ENCODE measurements at places on chromosomes 7 and 10.

- DNase-seq, result no peak
Measured at GRCh38 chr7:79050603-79051002, 402.9 kb downstream of the MAGI2 start.

DNA sequence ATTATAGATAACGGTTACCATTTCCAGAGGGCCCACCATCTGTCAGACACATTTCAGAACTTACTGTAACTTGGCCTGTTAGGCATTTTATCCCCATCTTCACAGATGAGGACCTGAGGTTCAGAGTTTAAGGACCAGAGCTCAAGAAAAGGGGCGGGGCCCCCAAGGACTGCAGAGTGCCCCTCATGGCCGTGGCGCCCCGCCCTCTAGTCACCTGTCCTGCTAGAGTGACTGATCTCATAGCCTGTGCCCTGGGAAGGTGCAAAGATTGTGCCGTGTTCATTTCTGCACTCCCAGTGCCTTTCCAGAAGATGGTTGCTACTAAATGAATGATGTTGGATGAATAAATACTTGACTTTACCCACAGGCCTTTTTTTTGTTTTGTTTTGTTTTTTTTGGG lies 107.0 kb downstream of the XRCC2 start:
- no peak for DNase-seq

GRCh38 chr10:132329565-132330485 lies 2.2 kb upstream of the LRRC27 start:
- no peak for DNase-seq

DNA sequence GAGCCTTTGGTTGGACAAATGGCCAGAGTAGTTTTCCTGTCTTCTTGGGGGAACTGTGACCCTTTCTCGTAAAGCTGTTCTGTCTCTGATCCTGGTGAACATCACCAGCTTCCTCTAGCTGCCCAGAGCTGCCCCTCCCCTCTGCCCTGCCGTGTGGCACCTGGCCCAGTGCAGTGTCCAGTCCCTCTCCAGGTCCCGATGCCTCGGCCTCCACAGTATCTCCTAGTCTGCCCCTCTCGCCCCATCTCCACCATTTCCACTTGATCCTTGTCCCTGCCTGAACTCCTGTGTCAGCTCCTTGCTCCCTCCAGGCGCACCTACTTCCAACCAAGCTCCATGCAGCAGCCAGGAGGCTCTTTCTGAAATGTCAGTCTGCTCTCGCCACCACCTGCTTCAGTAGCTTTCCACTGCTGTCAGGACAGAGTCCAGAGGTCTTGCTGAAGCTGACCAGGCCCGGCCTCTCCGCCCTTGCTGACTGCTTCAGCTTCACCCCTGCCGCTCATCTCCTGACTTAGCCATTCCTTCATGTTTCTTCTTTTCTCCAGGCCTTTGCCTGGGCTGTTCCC lies 133.6 kb downstream of the GRK5 start:
- DNase-seq, result no peak

DNA sequence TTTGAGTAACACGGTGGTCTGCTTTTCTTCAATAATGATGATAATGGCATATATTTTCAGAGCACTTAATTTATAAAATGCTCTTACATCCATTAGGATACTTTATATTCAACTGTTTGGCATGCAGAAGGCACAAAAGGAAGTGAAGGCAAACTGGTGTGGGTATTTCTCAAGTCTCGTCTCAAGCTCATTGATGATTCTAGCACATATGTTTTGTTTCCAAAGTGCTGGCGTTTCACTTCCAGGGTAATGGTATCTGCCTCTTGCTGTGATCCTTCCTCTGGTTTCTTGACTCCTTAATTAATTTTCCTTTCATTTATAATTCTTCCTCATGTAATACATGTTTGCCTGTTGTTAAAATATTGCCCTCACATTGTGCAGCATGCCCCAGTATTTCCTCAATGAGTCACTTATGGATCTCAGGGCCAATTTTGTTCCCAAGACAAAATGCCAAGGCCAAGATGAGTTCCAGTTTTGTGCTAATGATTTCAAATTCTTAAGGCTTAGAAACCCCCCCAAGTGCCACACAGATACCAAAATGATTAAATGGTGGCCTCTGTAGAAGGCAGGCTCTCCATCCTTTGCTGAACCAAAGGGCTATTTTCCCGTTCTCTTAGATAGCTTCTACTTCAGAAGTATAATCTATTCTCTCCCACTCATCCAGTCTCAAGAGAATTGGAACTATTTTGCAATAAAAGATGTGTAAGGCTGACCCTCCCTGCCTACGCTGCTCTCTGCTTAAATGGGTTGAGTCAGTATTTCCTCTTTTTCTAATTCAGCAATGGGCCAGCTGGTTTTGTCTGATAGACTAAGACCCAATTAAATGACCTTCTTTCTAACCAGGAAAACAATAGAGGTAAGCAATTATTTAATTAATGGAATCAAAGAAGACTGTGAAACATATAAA lies 171.2 kb downstream of the ZNF365 start:
- no peak for DNase-seq

- no peak for DNase-seq
Measured at GRCh38 chr7:130395421-130395820, 15.1 kb downstream of the CPA1 start.

GRCh38 chr10:44467900-44468299 lies 83.0 kb upstream of the CXCL12 start:
- no peak for DNase-seq

GRCh38 chr7:132485136-132485535 lies 91.1 kb downstream of the PLXNA4 start:
- no peak for DNase-seq

GRCh38 chr7:20737840-20738448 lies 48.7 kb downstream of the SP8 start:
- DNase-seq, result no peak

- DNase-seq, result no peak
Measured at GRCh38 chr10:97336942-97337831, 2.7 kb upstream of the FRAT2 start.

DNA sequence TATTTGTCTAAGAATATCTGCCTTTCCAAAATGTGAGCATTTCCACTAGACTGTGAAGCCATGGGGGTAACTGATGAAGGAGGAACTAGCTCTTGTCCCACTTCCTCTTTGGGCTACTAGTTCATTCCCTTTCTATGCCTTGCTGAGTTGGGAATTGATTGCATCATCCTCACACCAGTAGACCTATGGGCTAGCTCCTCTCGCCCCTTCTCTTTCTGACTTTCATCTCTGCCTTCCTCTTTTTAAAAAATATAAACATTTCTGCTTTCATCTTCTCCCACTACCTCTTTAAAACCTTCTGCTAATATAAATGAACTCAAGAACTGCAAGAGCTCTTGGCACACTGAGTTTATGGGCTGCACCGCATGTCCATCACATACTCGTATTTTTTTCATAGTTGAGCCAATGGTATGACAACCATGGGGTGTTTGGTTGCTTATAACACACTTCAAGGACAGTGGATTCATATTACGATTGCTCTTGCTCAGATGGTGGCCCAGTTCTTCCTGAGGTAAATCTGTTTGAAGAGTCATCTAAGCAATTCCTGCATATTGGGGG lies 182.0 kb downstream of the REEP3 start:
- peak; percentile 46 for DNase-seq

- no peak for DNase-seq
Measured at GRCh38 chr10:80515941-80516340, 21.8 kb upstream of the SH2D4B start.

GRCh38 chr10:16119445-16119844 lies 259.1 kb upstream of the MINDY3 start:
- no peak for DNase-seq

DNA sequence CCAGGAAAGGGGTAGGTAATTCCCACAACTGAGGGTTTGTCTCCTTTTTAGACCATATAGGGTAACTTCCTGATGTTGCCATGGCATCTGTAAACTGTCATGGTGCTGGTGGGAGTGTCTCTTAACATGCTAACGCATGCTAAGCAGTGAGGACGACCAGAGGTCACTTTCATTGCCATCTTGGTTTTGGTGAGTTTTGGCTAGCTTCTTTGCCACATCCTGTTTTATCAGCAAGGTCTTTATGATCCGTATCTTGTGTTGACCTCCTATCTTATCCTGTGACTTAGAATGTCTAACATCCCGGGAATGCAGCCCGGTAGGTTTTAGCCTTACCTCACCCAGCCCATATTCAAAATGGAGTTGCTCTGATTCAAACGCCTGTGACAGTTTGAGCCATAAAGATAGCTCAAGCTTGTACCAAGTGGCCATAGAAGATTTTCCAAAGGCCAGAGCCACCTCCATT lies 176.0 kb upstream of the NAMPT start:
- DNase-seq, result no peak

GRCh38 chr10:3776796-3777571 lies 8.0 kb downstream of the KLF6 start:
- DNase-seq, result no peak

GRCh38 chr7:143016996-143017395 lies 9.9 kb downstream of the OR9A2 start:
- no peak for DNase-seq

DNA sequence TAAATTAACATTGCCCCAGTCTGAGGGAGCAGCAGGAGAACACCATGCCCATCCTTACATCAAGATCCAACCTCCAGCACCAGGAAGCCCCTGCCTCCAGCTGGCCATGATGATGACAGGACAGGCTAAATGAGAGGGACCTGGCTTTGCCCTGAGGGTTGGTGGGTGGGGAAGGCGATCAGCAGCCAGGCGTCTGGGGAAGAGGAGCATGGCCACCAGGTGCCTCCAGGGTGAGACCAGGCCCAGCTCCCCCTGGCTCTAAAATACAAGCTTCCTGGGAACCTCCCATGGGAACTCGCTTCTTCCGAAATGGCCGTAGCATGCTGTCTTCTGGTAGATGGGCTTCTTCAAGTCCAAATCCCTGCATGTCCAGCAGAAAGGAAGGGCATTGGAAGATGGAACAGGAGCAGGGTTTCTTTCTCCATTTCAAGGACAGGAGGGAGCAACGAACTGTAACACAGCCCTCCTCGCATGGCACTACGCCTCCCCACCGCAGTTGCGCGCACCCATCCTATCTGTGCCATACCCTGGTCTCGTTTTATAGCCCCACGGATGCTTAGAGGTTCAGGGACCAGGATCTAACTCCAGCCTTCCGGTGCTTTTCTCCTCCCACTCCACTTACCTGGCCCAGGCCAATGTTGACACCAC lies 15.8 kb downstream of the MAT1A start:
- DNase-seq, result no peak

DNA sequence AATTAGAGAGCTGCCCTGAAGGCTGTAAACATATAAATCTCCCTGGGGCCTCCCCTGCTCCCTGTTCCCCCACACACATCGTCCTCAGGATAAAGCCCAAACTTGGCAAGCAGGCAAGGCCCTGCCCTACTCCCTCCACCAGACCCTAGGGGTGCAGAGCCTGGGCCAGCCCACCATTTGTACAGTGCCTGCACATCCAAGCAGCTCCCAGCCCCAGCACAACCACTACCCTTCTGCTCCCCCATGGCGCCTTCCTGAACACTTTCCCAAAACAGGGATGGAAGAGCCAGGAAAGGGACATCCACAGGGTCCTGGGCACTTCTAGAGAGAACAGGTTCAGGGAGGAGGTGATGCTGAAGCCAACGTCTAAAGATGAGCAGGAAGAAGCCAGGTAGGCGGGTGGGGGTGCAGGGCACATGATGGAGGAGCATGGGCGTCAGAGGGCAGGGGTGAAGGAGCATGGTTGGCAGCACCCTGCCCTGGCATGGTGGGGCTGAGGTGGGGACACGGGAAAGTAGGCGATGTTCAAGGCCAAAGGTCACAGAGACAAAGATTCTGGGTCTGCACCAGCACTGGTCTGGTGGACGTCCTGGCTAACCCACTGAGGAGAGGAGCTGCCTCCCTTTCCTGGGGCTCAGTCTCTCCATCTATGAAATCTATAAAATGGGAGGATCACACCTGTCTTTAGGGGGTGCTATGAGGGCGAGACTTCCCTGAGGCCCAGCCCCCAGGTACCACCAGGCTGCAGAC lies 140.6 kb downstream of the ARHGAP22 start:
- no peak for DNase-seq

- DNase-seq, result no peak
Measured at GRCh38 chr7:27112361-27112760, 9.9 kb upstream of the HOXA2 start.

GRCh38 chr7:88299126-88299525 lies 7.6 kb downstream of the STEAP4 start:
- DNase-seq, result no peak

DNA sequence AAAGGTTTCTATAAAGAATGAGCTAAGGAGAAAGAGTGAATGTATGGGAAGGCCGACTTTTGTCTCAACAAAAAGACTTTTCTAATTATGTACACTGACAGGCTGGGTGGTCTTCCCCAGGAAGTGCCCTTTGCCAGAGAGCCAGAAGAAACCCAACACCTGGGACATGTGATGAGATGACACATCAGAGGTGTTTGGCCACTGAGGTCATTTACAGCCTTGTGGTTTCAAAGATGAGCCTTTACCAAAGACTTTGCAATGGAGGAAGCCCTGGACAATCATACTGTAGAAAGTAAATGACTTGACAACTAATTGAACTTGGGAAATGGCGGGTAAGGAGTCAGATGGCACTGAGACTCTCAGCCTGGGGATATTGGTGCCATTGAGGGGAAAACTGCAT lies 3.4 kb upstream of the NRG3 start:
- no peak for DNase-seq

- DNase-seq, result no peak
Measured at GRCh38 chr7:4845740-4846142, 16.1 kb downstream of the PAPOLB start.

DNA sequence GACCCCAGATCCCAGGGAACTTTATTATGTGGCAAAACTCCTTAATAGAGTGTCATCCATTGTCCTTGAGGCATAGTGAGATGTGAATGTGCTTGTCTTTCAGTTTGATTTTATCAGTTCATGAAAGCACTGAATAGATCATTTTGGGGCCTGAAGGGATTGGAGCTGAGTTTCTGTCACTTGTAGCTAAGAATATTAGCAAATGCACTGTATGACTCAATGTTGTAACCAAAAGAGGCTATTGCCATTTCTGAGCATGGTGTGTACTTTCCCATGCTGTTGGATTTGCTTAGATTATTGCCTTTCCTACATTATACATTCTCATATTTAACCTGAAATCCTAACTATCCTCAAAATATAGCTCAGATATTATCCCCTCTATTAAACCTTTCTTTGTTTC lies 130.4 kb downstream of the PRKG1 start:
- DNase-seq, result no peak

DNA sequence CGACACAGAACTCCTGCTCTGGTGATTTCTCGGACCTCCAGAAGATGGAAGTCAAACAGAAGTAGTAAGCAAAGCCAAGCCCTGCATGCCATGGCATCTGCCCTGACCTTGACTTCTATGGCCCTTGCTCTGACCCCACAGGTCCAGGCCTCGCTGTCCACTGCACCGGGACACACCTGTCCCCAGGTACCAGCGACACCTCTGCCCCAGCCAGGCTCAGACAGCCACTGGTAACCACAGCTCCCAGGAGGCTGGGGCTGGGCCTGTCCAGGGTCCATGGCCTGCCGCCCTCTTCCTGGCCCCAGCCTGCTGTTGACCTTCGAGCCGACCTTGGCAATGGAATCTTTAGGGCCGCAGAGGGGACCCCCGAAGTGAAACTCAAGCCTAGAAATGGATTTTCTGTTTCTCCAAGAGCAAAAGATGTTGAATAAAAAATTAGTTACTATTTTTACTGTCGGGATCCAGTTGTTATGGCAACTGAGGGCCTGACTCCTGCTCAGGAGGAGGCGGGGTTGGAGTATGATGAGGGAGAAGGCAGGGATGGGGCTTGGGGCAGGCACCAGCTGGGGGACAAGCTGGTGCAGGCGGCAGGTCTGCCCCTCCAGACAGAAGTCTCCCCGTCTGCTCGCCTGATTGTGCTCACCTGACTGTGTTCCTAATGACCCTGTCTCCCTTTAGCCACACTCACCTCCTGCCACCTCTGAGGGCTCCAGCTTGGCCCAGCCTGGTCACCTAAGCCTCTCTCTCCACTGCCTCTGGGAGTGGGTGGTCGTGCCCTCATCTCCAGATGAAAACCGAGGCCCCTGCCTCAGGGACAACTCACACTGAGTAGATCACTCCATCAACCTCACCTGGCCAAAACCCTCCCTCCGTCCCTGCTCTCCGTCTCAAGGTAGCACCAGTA lies 4.1 kb upstream of the MMD2 start:
- no peak for DNase-seq

All from naive B cell (primary cell).